ENCODE measurements at places on chromosomes 1 and 21.
A peak's percentile ranks its signal among the peaks of the same experiment; 100 is the strongest.

DNA sequence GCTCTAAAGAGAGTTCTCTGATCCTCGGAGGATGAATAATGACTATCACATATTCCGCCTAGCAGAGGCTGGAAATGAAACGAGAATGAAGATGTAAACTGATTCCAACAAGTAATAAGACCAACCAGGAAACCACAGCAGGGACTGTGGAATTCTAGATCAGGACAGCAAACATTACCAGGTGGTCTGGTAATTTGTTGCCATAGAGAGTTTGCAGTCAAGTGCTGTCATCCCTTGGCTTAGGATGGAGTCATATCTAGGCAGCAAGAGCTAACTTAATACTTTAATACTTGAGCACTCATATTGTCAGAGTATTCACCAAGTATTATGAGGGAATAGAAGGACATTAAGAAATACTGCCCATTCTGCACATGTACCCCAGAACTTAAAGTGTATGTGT is 45.1 kb upstream of the MUTYH start:
- DNase-seq = no peak

- no peak for DNase-seq
These were observed 132.7 kb downstream of the PLPPR4 start for GRCh38 chr1:99397029-99397428.

DNA sequence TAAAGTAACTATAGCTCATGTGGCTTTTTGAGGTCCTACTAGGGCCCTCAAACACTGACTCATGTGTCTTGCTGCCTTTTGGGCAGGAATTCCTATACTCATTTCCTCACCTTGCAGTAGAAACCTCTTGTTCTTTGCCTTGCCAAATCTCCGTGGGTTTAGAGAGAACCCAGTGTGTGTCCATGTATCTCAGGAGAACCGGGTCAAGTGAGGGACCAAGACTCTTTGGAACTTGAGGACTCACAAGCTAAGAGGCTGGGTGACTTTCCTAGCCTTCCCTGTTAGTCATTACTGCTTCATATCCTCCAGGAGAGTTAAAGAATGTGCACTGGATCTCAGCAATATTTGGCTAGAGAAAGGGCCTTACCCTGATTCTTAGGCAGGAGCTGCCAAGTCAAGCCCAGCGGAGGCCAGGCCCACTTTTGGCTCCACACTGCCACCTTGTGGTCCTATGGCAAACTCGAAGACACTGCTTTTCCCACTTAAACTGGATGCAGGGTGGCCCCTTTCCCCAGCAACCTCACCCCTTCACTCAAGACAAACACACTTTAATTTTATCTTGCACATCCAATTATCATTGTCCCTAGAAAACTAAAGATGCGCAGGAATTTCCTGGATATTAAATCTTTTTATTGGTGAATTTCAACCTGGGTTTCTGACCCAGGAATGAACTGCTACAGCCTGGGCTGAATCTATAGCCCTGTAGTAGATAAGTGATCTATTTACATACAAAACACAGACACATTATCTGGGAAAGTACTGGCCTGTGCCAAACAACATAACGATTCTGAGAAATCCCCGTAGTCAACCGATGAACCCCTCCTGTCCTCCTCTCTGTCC is 10.6 kb downstream of the AVPR1B start:
- DNase-seq = peak; percentile 66

DNA sequence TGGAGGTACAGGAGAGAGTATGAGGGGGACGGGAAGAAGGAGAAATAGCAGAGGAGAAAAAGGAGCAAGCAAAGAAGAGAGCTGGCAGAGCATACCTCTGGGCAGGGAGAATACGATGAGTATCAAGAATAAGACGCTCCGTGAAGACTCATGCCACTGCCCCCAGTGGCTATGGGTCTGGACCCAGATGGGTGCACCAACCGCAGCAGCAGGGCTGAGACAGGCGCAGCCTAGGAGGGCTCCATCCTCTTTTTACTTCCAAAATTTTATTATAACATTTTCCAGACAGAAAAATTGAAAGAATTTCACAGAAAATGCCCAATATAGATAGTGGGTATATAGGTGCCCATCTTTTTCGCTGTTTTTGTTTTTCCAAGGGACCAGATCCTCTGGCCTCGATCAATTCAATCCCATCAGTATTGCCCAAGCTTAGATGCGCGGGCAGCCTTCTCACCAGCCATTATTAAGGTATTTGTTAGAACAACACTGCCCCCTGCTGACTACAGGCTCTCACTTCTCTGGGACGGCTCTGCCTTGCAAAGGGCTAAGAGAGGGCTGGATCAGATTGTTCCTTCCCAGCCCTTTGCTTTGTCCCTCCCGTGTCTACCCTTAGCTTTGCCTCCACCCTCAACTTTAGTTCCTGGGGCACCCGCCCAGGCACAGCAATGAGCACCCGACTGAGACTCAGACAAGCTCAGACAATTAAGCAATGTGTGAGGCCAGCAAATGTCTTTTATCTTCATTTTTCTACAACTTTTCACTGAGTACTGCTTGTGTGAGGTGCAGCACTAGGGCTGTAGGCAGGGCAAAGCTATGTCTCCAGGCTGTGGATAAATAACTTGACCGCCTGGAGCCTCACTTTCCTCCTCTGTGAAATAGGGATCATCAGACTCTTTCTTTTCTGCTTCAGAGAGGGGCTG is 17.5 kb upstream of the CAMK1G start:
- DNase-seq = peak; percentile 48

DNA sequence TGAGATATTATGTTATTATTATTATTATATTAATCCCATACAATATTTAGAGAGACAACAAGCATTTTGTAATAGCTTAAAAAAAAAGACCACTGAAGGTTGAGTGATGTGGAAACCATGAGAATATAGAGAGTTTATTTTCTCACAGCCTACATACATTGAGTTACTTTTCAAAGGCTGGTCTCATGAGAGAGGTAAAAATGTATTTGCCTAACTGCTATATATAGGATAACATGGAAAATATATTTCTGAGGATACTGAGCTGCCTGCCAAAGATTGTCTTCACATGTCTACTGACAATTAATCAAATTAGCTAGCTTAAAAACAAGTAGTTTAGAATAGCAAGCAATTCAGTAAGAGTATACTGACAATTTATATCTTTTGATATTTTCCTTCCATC is 192.2 kb upstream of the NRIP1 start:
- no peak for DNase-seq

GRCh38 chr1:234731569-234732085 is 121.6 kb upstream of the IRF2BP2 start:
- DNase-seq = no peak

- DNase-seq = no peak
These were observed 51.0 kb upstream of the BARHL2 start for GRCh38 chr1:90768098-90768497.

DNA sequence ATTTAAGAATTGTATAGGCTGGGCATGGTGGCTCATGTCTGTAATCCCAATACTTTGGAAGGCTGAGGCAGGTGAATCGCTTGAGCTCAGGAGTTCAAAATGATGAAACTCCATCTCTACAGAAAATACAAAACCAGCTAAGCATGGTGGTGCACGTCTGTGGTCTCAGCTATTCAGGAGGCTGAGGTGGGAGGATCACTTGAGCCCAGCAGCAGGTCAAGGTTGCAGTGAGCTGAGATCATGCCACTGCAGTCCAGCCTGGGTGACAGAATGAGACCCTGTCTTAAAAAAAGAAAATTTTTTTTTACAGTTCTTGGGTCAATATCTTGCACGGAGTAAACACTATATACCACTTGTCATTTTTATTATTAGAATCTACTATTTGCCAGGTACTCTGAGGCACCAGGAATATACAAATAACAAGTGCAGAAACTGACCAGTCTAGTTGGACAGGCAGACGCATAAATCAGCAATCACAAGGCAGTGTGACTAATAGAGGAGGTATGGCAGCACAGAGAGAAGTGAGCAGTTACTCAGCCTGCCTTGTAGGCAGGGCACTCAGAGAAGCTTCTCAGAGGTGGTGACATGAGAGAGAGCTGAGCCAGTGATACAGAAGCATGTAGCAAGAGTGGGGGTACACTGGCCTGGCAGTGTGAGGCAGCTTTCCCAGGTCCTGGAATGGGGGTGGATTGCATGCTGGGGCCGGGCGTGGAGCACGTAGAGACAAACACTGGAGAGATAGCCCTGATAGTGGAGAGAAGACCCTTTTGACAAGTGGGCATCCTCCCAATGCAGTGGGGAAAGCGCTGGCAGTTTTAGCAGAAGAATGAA is 8.0 kb downstream of the PHLDA3 start:
- no peak for DNase-seq

DNA sequence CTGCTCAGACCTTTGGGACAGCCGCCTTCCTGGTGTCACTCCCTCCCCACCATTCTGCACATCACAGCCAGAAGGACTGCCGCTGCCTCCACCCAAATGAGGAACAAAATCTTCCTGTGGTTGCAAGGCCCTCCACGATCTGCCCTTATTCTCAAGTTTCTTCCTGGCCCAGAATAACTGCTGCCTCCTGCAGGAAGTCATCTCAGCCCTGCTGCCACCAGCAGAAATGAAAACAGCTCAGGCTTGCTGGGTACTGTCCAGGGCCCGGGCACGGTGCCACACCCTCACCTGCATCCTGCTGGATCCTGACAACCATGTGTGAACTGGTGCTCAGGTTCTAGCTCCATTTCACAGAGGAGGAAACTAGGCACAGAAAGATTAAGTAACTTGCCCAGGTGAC is 2.8 kb downstream of the CLDN19 start:
- no peak for DNase-seq

DNA sequence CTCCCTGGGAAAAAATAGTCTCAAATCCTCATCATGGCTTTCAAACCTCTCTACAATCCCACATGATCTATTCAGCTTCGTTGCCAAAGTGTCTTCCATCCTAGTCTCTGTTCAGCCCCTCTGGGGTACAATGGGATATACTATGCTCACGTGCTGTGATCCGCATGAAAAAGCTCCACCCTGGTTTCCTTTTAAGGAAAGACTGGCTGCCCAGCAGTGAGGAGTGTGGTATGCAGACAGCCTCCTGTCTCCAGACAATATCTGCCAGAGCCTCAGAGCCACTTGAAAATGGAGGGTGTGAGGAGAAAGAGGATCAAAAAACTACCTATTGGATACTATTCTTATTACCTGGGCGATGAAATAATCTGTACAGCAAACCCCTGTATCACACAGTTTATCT is 194.5 kb downstream of the LHX8 start:
- no peak for DNase-seq

DNA sequence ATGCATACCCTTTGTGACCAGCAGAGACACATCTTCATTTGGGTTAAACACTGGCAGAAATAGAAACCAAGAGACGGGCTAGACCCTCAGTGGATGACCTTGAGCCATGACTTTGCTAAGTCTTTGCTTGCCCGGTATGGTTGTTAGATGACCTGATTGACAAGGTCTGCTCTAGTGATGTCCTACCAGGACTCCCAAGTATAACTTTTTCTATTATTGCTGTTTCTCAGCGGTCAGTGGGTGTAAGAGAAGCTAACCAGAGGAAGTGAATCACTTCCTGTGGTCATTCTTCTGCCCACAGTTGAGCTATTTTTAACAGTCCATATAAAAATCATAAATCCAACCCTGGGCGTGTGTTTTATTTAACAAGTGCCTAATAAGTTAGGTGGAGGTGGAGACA is 126.2 kb upstream of the ETS2 start:
- DNase-seq = no peak

GRCh38 chr1:186872291-186872690 is 43.5 kb downstream of the PLA2G4A start:
- DNase-seq = no peak

- DNase-seq = no peak
These were observed 17.2 kb downstream of the EPHB2 start for GRCh38 chr1:22727873-22728272.

DNA sequence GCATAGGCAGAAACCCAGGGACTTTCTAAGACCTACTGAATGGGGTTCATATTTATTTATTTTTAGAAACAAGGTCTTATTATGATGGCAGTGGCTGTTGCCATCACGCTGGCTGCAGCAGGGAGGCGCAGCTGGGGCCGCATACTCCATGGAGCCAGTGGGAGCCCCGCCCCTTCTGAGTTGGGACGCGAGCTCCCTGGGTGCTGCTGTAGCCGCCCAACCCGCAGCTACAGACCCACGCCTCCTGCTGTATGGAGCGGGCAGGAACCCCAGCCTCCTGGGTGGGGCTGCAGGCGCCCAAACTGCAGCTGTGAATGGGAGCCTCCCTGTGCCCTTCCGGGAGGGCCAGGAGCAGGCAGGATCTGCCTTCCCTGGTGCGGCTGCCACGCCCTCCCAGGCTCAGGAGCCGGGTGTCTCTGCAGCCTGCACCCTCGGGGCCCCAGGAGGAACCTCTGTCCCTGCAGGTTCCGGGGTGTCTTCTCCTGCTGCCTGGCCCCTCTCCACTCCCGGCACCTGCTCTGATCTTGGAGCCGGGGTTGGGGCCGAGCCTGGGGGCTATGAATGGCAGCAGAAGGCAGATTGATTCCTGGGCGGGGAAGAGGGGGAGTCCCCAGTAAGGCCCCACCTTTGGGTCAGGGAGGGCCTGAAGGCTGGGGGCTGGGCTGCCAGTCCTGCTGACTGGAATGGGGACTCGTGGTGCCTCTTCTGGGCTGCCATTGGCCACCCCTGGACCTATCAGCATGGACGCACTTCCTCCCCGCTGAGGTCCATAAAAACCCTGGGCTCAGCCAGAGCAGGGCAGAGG is 66.5 kb upstream of the LRRN2 start:
- DNase-seq = no peak

DNA sequence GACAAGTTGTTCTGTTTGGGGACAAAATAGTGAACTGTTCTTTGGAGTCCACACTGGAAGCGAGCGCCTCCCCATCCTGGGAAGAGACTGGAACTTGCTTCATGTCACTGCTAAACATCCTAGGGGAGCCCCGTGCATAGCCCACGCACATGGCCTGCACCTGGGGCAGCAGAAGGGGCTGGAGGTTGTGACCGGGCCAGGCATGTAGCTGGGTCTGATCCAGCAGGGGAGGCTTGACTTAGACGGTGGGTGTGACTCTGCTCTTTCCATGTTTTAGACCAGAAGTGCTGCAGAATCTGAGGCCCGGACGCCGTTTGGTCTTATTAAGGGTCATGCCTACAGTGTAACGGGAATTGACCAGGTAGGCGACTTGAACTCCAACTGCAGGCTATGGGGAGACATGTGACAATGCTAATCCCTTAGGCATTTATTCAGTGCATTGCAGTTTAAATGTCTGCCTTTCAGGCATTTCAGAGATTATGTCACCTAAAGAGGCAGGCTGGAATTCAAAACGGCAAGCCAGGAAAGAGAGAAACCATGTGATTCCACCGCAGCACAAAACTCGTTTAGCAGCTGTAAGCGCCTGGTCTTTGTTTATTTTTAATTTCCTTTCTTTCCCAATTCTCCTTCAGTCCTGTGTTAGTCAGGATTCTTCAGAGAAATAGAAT is 21.8 kb downstream of the CAPN9 start:
- DNase-seq = no peak
